ENCODE measurements at places on chromosomes 5 and 9.

GRCh38 chr9:88641456-88642240, 106.7 kb downstream of the NXNL2 start:
- DNase-seq: no peak

DNA sequence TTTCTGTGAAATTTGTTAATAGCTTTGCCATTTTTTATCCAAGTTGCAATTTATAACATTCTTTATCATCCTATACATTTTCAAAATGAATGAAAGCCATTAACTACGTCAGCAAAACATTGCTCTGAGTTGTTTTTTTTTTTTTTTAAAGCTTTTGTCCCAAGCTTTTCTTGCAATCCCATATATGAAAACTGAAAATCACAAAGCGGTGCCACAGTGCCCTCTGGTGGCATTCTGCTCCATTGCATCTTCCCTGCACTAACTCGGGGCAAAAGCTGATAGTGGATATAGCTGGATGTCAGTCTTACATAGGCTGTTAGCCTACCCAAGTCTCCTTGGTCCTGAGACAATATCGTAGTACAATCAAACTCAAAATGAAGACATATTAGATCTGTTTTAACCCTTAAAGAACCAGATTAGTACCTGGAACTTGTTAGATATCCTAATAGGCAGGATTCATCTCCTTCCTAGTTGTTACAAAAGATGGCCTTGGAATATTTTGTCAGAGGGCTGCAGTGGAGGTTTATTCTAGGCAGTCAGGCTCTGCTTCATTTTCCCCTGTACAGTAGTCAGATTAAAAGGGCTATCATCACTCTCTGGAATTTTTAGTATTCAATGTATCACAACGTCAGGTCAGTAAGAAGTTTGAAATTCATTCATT, 669.9 kb downstream of the PTPRD start:
- peak; percentile 2 for DNase-seq

- DNase-seq: no peak
Observed at GRCh38 chr9:82404881-82405280, 416.3 kb downstream of the SPATA31D1 start.

GRCh38 chr5:157602505-157602904, 26.9 kb upstream of the ADAM19 start:
- DNase-seq: no peak

GRCh38 chr9:9437641-9438040, 1175.2 kb downstream of the PTPRD start:
- no peak for DNase-seq

DNA sequence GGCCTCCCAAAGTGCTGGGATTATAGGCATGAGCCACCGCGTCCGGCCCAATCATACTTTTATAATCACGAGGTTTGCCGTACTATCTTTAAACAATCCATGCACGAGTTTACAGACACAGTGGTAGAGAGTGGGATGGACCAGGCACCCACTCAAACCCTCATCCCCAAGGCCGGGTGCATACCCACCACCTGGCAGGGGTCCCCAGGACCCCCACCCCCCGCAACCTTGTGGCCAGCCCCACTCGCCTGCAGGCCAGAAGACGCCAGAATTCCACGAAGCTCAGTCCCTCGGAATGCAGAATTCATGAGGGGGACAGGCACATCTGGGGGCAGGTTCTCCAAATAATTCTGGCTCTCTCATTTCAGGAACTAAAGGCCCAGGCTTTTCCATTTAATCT, 17.1 kb downstream of the NACC2 start:
- no peak for DNase-seq

DNA sequence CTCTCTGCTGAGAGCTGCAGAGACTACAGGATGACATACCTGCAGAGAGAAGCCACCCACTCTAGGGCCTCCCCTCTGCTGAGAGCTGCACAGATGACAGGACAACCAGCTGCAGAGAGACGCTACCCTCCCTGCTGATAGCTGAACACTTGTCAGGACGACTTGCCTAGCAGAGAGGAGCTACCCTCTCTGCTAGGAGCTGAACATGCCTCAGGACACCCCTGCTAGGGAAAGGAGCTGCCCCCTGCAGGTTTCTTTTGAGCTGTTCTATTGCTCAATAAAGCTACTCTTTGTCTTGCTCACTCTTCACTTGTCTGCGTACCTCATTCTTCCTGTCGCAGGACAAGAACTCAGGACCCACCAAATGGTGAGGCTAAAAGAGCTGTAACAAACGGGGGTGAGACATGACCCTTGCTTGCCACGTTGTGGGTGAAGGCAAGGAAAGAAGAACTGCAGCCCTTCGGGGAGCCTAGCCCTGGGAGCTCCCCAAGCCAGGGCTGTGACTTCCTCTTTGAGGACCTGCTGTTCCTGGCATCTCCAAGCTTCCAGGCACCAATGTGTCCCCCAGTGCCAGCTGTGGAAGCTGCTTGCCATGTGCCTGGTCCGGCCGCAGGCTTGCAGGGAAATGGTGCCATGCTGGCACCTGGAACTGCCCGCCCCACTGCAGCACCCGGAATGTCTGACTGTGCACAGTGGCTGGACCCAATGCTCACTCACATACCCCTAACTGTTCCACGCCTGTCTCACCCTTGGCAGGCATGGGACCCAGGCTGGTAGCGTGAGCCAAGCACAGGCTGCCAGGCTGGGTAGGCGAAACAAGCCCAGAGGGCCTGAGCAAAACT, 5.1 kb upstream of the TESK1 start:
- no peak for DNase-seq

- DNase-seq: no peak
Observed at GRCh38 chr9:128624566-128624965, 32.1 kb downstream of the DYNC2I2 start.

DNA sequence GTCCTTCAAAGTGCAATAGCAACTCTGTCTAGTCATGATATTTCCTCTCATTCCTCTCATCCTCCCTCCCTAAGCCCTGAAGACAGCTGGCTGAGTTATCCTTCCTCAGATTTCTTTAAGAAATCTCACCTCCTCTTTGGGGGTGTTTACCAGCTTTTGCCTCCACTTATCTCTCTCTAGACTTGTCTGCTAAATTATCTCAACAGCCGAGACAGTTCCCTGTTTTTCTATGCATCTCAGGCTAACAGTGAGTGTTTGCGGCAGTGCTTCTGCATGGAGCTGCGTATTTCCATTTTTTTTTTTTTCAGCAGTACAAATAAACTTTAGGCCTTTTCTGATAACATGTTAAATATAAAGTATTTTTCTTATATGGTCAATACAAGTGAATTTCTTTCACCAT, 20.9 kb downstream of the KCTD16 start:
- DNase-seq: no peak

DNA sequence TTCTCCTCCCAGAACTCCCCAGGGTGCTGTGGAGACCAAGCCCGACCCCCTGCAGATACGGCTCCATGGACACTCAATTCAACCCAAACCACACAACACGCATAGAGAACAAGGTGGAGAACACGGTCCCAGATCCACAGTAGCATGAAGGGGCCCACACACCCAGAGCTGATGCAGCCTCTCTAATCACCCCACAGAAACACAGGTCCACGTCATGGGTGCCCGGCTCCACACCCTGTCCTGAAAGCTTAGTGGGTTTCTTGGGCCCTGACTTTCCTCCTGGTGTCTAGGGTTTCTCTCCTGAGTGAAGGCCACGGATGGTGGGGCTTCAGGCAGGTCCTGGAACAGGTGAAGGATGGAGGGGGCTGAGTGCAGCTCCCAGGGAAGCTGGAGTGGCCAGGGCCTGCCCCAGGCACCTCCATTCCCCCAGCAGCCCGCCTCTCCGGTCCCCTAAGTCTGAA, 1.5 kb upstream of the SLC23A1 start:
- no peak for DNase-seq

DNA sequence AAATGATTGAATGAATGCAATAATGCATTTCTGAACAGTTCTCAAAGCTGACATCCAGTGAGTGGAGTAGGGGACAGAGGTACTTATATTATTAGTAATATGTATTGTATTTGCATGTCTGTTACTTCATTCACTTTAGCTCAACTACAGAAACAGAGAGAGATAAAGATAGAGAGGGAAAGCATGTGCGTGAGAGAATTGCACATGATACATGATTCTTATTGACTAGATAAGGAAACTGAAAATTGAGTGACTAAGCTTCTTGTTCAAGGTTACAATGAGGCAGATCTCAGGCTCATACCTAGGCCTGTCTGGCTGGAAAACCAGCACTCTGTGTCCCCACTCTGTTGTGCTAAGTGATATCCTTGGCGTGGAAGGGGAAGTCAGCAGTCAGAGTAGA, 337.7 kb upstream of the KLF4 start:
- no peak for DNase-seq

- no peak for DNase-seq
Observed at GRCh38 chr5:168216989-168217388, 74.5 kb upstream of the WWC1 start.

- DNase-seq: no peak
Observed at GRCh38 chr5:134255418-134256150, 29.7 kb upstream of the PPP2CA start.

DNA sequence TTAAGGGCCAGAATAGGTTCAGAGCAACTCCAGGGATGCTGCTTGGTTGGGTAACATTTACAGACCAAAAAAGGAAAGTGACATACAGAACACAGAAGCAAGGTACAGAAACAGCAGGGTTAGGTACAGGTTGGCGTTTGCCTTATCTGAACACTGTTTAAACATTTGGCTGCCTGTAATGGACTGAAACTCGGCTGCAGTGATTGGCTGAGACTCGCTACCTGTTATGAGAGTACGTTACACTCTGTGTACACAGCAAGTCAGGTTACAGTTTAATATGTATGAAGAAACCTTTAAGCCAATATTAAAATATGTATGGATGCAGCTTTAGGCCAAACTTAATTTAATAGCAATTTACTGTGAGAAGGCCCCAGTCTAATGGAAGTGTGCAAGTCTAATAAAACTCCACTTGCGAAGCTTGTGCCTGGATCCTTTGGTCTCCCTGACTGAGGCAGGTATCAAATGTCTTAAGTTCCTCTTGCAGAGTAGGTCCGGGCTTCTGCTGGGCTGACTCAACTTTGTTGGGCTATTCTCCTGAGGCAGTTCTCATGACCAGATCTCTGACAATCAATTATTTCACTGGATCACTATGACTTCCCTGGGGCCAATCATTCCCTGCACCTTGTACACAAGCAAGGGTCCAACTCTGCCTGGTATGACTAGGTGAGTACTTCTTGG, 204.9 kb downstream of the ZNF462 start:
- no peak for DNase-seq

GRCh38 chr5:42621662-42622061, 135.0 kb upstream of the CCDC152 start:
- DNase-seq: no peak

DNA sequence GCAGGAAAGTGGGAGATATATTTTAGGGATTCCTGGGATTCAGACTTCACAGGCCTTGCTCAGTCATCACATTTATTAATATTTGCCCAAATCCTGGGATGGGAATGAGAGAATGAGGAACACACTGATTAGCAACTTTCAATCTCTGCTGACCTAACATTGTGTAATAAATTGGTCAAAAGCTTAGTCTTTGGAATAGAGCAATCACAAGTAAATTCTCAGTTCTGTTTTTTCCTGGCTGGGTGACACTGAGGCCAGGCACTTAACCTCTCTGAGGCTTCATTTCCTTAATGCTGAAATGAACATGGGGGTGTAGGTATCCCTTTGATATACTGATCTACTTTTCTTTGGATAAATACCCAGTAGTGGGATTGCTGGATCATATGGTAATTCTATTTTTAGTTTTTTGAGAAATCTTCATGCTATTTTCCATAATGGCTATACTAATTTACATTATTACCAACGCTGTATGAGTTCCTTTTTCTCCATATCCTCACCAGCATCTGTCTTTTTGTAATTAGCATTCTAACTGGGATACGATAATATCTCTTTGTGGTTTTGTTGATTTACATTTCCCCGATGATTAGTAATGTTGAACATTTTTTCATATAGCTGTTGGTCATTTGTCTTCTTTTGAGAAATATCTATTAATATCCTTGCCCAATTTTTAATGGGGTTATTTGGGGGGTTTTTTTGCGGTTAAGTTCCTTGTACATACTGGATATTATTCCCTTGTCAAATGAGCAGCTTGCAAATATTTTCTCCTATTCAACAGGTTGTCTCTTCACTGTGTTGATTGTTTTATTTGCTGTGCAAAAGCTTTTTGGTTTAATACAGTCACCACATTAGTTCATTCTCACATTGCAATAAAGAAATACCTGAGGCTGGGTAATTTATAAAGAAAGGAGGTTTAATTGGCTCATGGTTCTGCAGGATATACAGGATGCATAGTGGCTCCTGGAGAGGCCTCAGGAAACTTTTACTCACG, 36.8 kb upstream of the NIPBL start:
- no peak for DNase-seq

- DNase-seq: no peak
Observed at GRCh38 chr9:109953300-109953699, 173.3 kb downstream of the PALM2AKAP2 start.

DNA sequence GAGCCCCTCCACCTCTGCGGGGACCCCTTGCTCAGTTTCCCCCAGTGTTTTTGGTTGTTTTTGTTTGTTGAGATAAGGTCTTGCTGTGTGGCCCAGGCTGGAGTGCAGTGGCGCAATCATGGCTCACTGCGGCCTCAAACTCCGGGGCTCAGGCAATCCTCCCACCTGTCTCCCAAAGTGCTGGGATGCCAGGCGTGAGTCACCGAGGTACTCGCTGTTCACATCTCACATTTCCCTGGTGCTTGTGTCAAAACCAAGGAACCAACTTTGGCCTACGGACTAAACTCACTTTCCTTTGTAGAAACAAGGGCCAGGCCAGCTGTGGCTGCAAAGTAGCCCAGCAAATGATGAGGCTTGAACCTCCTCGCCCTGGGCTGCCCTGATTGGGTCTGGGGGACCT, 9.7 kb upstream of the AJM1 start:
- DNase-seq: no peak

DNA sequence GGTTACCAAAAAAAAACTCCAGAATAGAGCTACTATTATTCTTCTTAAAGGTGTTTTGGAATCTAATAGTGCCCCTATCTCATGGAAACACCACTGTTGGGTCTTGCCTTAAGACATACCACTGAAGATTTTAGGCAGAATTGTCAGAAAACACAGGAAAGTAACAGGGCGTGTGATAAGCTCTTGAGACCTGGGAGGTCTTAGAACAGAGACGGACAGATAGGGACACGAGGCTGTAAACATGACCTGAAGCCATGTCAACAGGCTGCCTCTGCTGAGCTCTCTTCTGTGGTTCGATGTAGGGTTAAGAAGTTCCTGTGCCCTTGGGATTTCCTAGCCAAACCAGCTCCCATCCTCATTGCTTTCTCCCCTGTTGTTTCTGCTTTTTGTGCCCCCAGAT, 69.3 kb downstream of the CTSL start:
- DNase-seq: no peak

DNA sequence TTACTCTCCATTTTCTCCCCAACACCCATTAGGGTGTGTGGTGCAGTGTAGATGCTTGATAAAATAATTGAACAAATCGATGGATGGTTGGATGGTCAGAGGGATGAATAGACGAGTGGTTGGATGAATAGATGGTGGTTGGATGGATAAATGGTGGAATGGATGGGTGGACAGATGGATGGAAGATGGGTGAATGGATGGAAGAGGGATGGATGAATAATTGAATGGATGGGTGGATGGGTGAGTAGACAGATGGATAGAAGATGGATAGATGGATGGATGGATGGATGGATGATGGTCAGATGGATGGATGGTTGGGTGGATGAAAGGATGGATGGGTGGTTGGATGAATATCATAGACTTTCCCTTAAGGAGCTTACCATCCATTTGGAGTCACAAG, 95.0 kb upstream of the BOD1 start:
- no peak for DNase-seq

GRCh38 chr9:111074395-111074794, 36.1 kb upstream of the LPAR1 start:
- DNase-seq: no peak

All from stimulated activated CD8-positive, alpha-beta memory T cell treated with anti-CD3 and anti-CD28 coated beads, Interleukin-7, amount 100 ng/mL, for 1 hour (primary cell).